ENCODE measurements at places on chromosomes 2 and 18.

GRCh38 chr18:54330768-54331548 lies 26.7 kb downstream of the STARD6 start:
- DNase-seq: no peak

DNA sequence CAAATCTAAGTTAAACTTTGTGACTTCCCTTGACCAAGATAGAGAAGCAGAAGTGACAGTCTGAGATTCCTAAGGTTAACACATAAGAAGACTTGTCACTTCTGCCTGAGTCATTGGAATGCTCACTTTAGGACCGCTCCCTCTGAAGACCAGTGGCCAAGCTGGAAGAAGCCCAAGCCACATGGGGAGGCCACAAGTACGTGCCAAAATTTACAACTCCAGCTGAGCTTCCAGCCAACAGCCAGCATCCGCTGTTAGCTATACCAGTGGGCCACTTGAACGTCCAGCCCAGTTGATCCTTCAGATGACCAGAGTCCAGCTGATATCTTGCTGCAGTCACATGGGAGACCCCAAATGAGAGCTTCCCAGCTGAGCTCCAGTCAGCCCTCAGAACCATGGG lies 18.1 kb upstream of the ANTXR1 start:
- peak; percentile 69 for DNase-seq

GRCh38 chr2:20618468-20618885 lies 32.4 kb downstream of the HS1BP3 start:
- DNase-seq: no peak

DNA sequence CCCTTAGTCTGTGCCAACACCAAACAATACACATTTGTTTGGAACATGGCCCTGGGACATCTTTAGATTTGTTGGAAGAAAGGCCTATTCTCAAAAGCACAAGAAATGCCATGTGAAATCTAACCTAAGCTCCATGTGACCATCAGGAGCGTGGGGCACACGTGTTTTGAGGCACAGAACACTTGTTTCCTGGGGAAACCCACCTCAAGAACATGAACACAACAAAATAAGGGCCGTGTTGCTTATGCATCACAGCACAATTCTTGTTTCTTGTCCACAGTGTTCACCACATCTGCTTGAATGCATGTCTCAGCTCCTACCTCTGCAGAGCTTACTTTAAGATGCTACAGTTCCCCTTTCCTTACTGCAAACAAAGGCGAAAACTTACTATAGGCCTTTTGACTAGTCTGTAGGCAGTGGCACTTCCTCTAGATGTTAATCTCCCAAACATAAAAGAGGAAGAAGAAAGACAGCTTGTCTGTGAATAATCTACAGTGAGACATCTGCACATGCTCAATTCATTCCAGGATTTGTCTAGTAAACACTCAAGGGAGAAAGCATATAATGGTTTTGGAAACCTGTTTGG lies 165.0 kb downstream of the ANKRD44 start:
- DNase-seq: no peak

DNA sequence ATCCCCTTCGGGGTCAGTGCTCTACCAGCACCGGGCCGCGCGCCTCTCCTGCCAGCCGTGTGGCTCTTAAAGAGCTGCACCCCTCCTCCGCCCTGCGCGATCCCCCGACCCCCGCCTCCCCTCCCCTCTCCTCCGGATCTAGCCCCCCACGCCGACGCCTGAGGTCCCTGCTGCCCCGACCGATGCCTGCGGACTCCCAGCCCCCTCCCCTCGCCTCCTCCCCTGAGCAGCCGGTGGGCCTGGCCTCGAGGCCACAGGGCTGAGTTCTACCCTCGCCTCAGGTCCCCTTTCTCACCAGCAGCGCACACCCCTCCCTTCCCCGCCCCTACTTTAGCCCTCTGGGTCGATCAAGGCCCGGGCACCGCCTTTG lies 5.8 kb upstream of the SIX3 start:
- no peak for DNase-seq

- DNase-seq: peak; percentile 37
Observed at GRCh38 chr2:203238292-203238703, 520 bp upstream of the CYP20A1 start.

DNA sequence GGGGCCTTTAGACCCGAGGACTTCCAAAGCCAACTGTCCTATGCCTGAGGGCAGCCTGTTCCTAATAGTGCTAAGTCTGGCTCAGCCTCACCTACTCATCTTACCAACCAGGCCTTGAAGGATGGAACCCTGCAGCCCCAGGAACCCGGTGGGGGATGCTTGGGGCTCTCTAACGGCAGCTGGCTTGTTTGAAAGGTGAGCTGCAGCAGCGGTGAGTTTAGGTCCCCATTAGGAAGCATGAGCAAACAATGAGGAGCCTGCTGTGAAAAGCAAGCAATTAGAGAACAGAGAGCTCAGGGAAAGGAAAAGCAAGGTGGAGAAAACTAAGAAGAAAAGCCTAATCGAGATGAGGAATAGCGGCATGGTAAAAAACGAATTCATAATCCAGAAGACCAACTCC lies 39.9 kb downstream of the SP110 start:
- no peak for DNase-seq

DNA sequence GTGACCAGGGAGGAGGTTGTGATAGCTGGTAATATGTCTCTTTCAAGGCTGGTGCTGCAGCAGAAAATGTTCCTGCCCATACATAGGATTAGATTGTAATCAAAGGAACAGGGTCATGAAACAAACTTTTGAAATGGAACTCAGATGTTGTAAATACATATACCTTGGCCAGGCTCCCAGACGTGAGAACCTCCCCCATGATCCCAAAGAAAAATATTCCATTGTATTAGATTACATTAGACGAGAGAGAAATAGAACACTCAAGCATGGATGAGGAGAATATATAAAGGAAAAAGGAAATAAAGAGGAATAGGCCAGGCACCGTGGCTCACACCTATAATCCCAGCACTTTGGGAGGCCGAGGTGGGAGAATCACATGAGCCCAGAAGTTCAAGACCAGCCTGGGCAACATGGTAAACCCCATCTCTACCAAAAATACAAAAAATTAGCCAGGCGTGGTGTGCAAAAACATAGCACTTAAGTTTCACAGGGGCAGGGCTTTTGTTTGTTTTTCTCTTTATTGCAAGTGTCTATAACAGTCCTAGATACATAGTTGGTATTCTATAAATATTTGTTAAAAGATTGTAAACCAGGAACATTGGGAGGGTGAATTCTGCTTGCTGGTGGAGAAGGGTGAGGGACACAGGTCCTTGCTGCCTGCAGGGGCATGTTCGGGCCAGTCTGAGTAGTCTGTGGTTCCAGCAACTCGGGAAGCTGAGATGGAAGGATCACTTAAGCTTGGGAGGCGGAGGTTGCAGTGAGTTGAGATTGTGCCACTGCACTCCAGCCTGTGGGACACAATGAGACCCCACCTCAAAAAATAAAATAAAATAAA lies 52.8 kb downstream of the RPL37A start:
- DNase-seq: no peak

- DNase-seq: no peak
Observed at GRCh38 chr2:117603567-117603966, 210.9 kb upstream of the DDX18 start.

DNA sequence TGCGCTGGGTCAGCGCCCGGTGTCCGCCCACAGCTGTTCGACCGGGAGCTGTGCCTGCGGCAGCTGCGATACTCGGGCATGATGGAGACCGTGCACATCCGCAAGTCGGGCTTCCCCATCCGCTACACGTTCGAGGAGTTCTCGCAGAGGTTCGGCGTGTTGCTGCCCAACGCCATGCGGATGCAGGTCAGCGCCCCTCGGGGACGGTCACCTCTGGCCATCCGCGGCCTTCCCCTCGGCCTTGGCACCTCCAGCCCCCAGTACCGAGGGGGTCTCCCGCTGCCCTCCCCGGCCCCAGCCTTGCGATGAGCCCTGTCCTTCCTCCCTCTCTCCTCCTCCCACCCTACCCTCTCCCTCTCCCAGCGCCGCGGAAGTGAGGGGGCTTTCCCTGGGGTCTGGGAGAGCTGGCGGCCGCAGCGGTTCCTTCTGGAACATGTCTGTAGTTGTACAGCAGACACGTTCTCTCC lies 53.2 kb upstream of the GPR17 start:
- DNase-seq: peak; percentile 19

GRCh38 chr2:182933629-182934028 lies 67.2 kb upstream of the FRZB start:
- DNase-seq: no peak

DNA sequence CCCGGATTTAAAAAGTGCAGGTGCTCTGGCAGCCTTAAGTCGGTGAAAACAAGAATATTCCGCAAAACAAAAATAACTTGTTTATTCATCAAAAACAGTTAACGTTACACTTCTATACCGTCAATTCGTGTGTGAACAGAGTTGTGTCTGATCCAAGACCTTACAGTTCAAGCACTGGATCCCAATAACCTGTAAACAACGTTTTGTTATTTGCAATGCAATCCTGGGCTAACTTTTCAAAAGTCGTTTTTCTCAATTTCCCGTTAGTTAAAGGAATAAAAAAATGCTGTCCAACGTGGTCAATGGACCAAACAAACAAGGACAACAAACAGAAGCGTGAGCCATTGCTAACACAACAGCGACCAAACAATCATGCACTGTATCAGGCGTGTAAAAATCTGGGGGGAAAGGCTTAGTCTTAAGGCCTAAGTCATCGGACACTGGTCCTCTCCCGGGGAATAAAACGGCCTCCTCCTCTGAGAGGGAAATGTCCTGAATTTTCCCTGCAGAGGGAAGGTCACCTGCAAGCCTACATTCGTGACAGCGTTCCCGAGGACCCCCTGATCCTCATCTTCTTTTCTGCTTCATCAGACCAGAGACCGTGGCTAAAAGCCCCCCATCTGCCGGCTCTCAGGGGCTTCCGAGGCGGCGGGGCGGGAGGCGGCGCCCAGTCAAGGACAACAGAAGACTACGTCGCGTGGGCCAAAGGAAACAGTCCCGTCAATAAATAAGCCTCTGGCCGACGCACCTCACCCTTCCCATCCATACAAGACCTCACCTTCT lies 490 bp downstream of the NDUFS1 start:
- no peak for DNase-seq

DNA sequence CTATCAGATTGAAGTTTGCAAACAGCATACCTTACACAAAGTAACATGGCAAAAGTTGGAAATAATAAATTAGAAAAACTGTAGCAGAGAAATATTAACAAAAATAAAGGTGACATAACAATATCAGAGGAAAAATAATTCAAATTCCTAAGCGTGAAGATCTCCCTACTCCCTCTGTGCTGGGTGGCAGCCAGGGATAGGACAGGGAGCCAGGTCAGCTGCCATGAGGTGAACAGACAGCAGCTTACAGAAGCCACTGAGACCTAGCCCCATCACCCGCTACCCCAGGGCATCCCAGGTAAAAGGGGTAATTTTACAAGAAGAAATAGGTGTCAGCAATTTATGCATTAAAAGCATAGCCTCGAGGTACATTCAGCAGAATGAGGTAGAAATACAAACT lies 423.8 kb upstream of the HS6ST1 start:
- no peak for DNase-seq

DNA sequence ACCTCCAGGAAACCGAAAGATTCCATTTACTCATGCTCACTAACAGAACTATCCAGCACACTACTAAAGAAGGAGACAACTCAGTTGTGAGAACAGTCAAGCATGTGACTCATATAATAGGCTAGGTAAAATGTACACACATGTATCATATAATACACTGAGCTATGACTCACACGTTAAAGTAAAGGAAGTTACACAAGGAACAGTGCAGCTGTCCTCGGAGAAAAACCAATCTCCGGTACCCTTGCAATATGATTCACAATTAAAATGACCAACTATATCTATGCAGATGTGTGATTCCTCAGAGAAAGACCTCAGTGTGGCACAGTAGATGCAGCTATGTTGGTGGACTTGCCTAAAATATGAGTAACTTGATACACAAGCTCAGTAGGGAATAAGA lies 76.5 kb downstream of the STRN start:
- DNase-seq: no peak

- DNase-seq: peak; percentile 45
Observed at GRCh38 chr2:6863792-6864191, 1.9 kb downstream of the CMPK2 start.

DNA sequence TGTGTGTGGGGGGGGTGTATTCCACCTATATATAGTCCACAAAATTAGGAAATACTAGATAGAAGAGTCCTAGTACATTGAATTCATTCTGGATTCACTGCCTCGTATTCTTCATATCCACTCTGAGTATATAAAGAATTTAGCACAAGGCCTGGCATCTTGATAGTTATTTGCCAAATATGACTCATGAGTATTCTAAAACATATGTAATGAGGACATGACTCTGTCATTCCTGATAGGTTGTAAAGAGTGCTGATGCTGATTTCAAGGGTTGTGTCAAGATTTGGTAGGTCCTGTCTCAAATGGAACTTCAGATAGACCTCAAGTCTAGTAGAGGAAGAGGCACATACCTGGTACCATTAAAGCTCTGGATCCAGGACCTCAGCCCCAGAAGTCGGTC lies 173.4 kb upstream of the BOD1L2 start:
- no peak for DNase-seq

GRCh38 chr2:108574332-108574731 lies 40.1 kb downstream of the LIMS1 start:
- no peak for DNase-seq

- DNase-seq: no peak
Observed at GRCh38 chr2:127023504-127023903, 83.5 kb downstream of the BIN1 start.

DNA sequence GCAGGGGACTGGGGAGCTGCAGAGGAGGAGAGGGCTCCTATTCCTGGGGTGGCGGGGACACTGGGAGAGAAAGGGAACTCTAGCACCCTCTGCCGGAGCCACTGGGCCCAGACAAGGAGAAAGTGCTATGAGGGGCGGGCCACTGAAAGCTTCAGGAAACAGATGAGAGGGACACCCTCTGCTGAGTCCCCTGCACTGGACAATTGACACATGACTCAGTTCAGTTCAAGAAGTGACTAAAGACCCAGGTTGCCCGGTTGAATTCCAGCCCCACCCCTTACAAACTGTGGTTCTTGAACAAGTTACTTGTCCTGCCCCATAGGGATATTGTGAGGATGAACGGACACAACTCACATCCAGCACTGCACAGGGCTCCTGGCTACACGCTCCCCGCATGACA lies 5.0 kb downstream of the RUFY4 start:
- peak; percentile 50 for DNase-seq

DNA sequence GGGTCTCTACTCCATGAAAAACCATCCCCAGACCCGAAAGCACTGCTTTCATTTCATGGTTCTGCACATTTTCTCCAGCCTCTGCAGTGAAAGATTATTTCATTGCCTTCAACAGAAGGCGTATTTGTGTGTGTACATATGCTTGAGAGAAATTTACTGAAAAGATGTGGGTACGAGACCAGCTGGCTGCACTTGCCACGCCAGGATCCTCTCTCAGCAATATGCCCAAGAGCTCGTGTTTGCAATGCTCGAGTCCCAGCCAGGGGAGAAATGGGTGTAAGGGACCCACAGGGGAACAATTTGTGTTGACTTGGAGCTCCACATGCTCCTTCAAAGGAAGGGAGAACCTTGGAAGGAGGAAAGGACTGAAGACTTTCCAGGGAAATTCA lies 37.3 kb downstream of the TMEM177 start:
- no peak for DNase-seq

All from left ventricle myocardium superior (tissue), 1 donor.